ENCODE measurements at places on chromosomes 6 and 20.

DNA sequence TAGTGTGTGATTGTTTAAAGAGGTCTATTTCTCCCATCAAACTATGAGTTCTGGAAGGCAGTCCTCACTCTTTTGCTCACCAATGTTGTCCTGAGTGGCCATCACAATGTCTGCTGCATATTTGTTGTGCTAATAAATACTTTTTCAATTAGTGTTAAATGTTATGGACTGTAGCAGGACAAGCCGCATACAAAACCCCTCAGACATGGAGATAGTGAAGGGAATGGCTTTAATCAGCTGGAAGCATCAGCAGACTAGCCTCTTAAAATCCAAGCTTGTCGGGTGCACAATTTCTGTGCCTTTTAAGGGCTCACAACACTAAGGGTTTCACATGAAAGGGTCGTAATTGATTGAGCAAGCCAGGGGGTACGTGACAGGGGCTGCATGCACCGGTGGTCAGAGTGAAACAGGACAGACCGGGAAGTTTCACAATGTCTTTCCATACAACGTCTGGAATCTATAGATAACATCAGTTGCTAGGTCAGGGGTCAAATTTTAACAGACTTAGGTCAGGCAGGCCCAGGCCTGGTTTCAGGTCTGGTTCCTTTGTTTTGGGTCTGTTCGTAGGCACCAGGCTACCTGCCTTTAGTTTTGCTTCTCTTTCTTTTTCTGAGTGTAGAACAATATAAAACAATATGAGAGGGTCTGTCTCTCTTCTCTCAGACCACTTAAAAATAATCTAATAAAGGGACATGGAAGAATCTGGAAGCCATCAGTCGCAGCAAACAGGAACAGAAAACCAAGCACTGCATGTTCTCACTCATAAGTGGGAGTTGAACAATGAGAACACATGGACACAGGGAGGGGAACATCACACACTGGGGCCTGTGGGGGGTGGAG lies 327.6 kb upstream of the HTR1E start:
- no peak for DNase-seq

GRCh38 chr6:137494988-137495702 lies 951 bp upstream of the OLIG3 start:
- no peak for DNase-seq

DNA sequence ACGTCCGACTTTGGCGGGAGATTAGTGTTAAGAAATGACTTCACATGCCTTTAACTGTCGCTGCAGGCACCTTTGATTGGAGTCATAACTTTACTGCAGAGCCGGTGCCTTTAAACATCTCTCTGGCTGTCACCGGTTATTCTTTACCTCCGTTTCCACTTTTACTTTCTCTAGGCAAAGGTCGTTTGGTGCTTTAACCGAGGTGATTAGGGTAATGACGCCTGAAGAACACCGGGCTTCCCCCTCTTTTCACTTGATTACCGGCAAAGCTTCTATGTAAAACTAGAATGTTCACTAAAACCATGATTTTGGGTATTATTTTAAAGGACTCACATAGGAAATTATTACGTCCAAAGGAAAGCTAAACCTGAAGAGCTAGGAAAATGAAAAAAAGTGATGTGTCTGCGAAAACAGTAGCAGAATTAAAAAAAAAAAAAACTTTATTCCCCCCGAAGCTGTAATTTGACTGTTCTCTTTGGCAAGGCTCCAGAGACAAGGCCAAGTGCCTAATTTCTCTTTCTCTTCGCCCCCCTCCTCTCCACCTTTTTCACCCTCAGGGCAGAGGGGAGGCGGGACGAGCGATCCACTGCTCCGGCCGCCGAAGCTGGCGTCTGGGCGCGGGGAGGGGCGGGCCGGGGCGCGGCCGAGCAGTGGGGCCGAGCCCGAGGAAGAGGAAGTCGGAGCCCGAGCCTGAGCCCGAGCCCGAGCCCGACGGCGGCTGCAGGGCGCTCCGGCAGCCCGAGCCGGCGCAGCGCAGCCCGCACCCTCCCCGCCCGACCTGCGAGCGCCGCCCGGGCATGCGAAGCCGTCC lies at the start of gene PLEKHG1:
PLEKHG1 (plus strand) TSS at position 687 of the 811 bp plus-strand sequence. CDS start 133,797 bp downstream, outside the sequence.
- peak; percentile 36 for DNase-seq

GRCh38 chr20:23200914-23201313 lies 114.8 kb upstream of the CD93 start:
- no peak for DNase-seq

DNA sequence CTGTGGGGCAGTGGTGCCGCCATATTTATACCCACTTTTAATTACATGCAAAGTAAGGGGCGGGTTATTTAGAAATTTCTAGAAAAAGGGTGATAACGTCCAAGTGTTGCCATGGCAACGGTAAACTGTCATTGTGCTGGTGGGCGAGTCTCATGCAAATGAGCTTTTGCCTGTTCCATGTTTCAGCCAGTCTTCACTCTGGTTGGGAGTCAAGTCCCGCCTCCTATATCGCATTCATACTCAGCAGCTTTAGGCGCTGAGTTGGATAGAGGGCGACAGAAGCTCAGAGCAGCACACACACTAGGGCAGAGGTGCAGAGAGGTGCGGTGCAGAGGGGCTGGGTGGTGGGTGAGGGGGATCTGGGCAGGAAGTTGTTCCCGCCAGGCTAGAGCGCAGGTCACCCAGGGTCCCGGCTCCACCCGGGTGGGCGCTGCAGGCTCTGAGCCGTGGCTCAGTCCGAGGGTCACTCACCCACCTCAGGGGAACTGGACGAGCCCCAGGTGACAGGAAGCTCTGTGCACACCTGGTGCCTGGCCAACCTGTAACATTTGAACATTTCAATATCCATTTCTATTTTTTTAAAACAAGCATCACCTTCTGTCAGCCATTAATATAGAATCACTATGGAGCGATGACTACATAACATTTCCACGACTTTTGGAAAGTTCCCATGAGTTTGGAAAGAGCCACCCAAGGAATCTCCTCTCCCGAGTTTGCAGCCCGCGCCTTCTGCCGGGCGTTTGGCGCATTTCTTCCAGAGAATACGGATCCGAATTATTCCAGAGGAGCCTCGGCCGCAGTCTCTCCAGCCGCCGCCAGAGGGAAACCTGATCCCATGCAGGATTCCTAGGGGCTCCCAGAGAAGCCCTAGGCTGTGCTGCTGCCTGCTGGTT lies 89.1 kb upstream of the PHACTR3 start:
- no peak for DNase-seq

DNA sequence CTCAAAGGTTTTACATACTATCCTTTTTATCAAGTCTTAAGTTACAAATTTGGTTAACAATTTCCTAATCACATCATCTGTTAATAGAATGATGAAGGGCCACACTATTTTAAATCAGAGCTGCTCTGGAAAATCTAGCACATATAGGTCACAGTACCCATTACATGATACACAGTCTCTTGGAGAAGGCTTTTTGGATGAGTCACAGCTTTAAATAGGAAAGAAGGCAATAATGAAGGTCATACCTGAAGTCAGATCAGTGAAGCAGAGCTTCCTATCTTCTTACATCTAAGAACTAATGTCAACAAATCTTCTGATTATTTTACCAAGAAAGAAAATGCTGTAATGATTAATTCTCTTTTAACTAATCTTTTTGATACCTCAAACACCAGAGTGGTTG lies 248.5 kb downstream of the BTBD9 start:
- no peak for DNase-seq

GRCh38 chr20:52096117-52096516 lies 95.5 kb downstream of the ZFP64 start:
- DNase-seq: no peak

DNA sequence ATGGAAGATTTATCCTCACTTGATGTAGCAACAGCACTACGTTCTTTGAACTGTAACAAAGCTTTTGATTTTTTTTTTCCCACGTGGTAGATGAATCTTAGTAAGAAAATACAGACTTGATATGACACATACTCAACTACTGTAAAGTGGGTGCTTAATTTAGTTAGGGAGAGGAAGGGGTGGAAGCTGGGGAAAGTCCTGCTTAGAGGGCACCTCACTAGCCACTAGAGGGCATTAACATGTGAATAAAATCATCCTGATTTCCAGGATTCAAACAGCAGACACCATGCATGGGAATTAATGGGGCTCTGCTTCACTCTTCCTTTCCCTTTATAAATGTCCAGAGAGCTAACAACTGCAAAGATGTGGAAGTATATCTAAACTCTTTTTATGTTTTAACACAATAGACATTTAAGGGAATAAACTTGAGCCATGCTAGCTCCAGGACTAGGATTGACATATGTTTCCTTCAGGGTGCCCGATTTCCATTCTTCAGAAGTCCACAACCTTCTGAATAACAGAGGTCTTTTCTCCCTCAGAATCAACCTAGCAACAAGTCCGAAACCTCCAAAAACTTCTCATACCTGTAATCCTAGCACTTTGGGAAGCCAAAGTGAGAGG lies 250.1 kb downstream of the ATXN1 start:
- peak; percentile 14 for DNase-seq

GRCh38 chr6:87482366-87482765 lies 9.6 kb downstream of the SLC35A1 start:
- no peak for DNase-seq

DNA sequence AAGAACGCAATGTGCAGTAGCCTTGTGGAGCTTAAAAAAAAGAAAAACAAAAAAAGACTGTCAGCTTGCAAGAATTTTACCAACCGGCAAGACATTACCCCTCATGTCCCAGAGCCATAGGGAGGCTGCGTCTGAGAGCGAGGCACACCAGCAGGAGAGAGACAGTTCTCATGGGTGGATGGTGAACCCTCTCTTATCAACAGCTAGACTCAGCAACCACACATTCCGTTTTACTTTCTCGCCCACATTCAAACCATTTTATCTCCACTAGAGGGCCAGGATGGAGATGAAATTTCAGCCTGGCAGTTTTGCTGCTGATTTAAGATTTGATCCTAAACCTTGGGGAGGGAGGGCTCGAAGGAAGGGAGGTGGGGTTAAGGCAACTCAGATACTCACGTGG lies 247.0 kb downstream of the ATXN1 start:
- DNase-seq: peak; percentile 23
